ENCODE measurements at places on chromosomes 1 and 21. TPM values are rescaled to one million over a fixed set of nuclear protein-coding genes. Genes with fewer than 3 reads are reported as not detected.

DNA sequence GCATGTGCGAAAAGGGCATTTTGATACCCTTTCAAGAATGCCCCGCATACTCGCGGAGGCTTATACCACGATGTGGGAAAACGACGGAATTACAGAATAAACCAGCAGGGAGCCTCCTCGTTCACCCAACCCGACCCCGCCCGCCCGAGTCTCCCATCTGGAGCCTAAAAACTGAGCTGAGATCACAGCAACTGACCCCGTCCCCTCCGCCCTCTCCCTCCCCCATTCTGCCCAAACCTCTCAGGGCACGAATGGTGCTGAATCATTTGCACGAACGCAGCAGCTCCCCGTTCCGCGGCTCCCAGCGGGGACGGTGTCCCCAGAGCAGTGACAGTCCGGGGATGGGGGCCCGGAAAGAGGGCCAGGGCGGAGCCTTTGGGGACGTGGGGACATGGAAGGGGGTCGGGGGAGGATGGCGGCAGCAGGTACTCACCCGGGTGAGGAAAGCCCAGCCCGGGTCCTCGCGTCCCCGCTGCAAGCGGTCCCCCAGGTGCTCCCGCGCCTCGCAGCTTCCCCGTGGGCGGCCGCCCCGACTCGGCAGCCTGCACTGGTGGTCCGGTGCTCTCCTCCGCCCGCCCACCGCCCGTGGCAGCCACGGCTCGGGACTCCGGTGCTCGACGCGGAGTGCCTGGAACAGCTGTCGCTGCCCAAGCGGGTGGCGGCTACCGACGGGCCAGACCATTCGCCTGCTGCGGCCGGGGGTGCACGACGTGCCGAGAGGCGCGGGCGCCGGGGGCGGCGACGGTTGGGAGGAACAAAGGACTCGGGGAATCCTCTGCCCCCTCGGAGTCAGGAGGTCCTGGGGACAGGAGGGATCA is at the start of gene TTLL7:
Gene TTLL7, minus strand, starts transcription at position 635 of the 818 bp plus-strand sequence. CDS start 46,921 bp downstream, outside the sequence.
- H3K27me3 ChIP-seq = no peaks in the 10 kb centered on the region
- H3K4me3 ChIP-seq = peak within 1 kb of the TSS; percentile 86
- no peaks in the 10 kb centered on the region for H3K36me3 ChIP-seq
- peaks cover 28% of the 10 kb centered on the region for H3K4me1 ChIP-seq
- H3K27ac ChIP-seq = peak within 1 kb of the TSS; percentile 86

LAMC2 gene
- 13.8 TPM for total RNA-seq

TCHHL1 gene
- not detected for total RNA-seq

DNAH14 gene
- 16.0 TPM for total RNA-seq

DNA sequence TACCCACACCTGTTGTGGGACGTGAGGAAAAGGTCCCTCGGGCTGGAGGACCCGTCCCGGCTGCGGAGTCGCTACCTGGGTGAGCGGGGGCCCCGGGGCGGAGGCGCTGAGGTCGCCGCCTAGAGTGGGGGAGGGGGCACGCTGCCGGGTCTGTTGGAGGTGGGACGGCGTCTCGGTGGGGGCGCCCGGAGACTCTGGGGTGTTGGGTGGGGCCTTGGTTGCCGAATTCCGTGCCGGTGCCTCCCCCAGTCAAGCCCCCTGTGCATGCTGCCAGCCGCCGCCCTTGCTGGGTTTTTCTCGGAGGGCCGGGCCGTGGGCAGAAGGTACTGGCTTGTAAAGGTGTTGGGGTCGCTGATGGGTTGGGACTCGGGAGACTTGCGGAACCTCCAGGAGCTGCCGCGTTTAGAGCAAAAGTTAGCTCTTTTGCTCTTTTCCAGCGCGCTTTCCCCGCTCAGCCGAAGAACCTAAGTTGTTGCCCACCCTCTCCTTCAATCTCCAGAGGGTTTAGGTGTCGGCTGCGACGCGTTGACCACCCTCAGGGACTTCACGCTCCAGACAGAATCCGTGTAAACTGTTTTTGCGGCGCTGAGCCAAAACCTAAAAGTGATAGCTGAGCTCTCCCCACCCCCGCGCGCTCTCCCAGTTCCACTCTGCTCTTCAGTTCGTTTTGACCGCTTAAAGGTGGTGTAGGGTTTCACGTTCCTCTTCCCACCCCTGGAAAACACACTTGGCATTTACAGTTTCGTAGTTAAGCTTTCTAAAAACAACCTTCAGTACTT is at the start of gene MPC2:
Gene MPC2, minus strand, starts transcription at position 143 of the 779 bp plus-strand sequence. CDS start 1,231 bp downstream, outside the sequence.
- no peaks in the 10 kb centered on the region for H3K36me3 ChIP-seq
- no peak for DNase-seq
- peaks cover 53% of the 10 kb centered on the region for H3K4me1 ChIP-seq
- H3K27ac ChIP-seq = peak within 1 kb of the TSS; percentile 100
- peak within 1 kb of the TSS; percentile 93 for H3K4me3 ChIP-seq

DNA sequence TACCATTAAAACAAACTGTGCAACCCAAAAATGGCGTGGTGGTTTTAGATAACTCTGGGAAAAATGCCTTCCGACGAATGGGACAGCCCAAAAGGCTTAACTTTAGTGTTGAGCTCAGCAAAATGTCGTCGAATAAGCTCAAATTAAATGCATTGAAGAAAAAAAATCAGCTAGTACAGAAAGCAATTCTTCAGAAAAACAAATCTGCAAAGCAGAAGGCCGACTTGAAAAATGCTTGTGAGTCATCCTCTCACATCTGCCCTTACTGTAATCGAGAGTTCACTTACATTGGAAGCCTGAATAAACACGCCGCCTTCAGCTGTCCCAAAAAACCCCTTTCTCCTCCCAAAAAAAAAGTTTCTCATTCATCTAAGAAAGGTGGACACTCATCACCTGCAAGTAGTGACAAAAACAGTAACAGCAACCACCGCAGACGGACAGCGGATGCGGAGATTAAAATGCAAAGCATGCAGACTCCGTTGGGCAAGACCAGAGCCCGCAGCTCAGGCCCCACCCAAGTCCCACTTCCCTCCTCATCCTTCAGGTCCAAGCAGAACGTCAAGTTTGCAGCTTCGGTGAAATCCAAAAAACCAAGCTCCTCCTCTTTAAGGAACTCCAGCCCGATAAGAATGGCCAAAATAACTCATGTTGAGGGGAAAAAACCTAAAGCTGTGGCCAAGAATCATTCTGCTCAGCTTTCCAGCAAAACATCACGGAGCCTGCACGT is 82.1 kb downstream of the PRDM2 start:
- H3K36me3 ChIP-seq = peaks cover 22% of the 10 kb centered on the region
- H3K27me3 ChIP-seq = no peaks in the 10 kb centered on the region
- no peak for DNase-seq
- H3K27ac ChIP-seq = peak overlapping the region; percentile 94

TMEM54 gene
- 23.7 TPM for total RNA-seq

DNA sequence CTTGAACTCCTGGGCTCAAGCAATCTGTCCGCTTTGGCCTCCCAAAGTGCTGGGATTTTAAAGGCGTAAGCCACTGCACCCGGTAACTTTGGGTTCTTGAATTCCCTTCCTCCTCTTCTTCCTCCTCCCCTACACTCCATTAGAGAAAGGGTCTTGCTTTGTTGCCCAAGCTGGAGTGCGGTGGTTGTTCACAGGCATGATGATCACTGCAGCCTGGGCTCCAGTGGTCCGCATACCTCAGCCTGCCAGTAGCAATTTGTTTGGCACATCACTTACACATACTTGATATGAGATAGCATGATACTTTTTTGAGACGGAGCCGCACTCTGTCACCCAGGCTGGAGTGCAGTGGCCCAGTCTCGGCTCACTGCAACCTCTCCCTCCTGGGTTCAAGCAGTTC is 2.2 kb downstream of the DEGS1 start:
- no peak for DNase-seq
- H3K4me1 ChIP-seq = peaks cover 47% of the 10 kb centered on the region
- peak overlapping the region; percentile 85 for H3K4me3 ChIP-seq
- peak overlapping the region; percentile 79 for H3K27ac ChIP-seq

DNA sequence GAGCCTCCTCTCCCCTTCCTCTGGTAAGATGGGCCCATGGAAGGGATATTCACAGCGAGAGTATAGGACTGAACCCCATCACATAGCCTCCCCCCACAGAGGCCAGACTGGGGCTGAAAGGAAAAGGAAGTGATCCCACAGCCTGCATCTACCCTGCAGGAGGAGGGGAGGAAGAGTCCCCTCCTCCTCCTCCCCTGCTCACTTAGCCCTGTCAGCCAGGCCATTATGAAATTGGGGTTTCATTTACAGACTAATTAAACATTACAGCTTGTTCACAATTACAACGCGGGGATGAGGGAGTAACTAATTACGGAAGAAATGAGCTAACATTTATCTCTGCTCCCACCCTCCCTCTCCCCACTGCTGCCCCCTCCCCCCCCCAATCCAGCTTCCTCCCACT is 25.4 kb downstream of the DMAP1 start:
- H3K27ac ChIP-seq = no peak overlapping the region
- no peak overlapping the region for H3K4me3 ChIP-seq
- no peak for DNase-seq
- no peaks in the 10 kb centered on the region for H3K27me3 ChIP-seq
- H3K4me1 ChIP-seq = peaks cover 28% of the 10 kb centered on the region

SLC16A4 gene
- total RNA-seq = 16.5 TPM

EVA1B gene
- total RNA-seq = 85.2 TPM

- peaks cover 24% of the 10 kb centered on the region for H3K27me3 ChIP-seq
- no peak overlapping the region for H3K4me3 ChIP-seq
- no peaks in the 10 kb centered on the region for H3K36me3 ChIP-seq
- no peak for DNase-seq
Observed at GRCh38 chr1:30410153-30410851, 313.1 kb downstream of the MATN1 start.

KLHDC7A gene
- not detected for total RNA-seq

CYP4A11 gene
- not detected for total RNA-seq

PTAFR gene
- not detected for total RNA-seq

SPRR5 gene
- total RNA-seq = not detected

- no peaks in the 10 kb centered on the region for H3K36me3 ChIP-seq
- H3K27me3 ChIP-seq = peaks cover 1% of the 10 kb centered on the region
- no peak overlapping the region for H3K4me3 ChIP-seq
Observed at GRCh38 chr1:59052166-59052590, 244.7 kb upstream of the FGGY start.

GRCh38 chr1:101112051-101112780 is 86.6 kb upstream of the DPH5 start:
- H3K4me3 ChIP-seq = no peak overlapping the region
- DNase-seq = no peak
- no peaks in the 10 kb centered on the region for H3K4me1 ChIP-seq
- H3K27ac ChIP-seq = no peak overlapping the region

Measured in chondrocyte (in vitro differentiated cells).